Activated T-cell treated with anti-CD3 and anti-CD28 coated beads, Interleukin-2, amount 50 U/mL, for 1 hour (primary cell): ENCODE measurements at places on chromosomes 2 and 18.
A peak's percentile ranks its signal among the peaks of the same experiment; 100 is the strongest.

DNA sequence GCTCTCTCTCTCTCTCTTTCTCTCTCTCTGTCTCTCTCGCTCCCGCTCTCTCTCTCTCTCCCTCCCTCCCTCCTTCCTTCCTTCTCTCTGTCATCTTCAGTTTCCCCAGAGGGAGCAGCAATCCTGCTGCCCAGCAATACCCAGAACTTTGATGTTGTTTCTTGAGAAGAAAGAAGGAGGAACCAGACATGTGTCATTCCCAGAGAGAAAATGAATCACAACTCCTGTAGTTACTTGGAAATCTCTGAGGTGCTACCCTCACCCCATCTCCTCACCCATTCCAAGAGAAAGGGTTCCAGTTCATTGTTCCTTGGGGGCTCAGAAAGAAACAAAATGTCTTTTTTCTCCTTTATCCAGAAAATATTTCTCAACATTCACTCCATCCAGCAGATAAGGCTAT lies 449.1 kb downstream of the TNS1 start:
- DNase-seq = no peak

- no peak for DNase-seq
Measured at GRCh38 chr18:72181241-72181764, 362.8 kb downstream of the CBLN2 start.

GRCh38 chr2:43745457-43745856 lies 28.4 kb upstream of the DYNC2LI1 start:
- no peak for DNase-seq

DNA sequence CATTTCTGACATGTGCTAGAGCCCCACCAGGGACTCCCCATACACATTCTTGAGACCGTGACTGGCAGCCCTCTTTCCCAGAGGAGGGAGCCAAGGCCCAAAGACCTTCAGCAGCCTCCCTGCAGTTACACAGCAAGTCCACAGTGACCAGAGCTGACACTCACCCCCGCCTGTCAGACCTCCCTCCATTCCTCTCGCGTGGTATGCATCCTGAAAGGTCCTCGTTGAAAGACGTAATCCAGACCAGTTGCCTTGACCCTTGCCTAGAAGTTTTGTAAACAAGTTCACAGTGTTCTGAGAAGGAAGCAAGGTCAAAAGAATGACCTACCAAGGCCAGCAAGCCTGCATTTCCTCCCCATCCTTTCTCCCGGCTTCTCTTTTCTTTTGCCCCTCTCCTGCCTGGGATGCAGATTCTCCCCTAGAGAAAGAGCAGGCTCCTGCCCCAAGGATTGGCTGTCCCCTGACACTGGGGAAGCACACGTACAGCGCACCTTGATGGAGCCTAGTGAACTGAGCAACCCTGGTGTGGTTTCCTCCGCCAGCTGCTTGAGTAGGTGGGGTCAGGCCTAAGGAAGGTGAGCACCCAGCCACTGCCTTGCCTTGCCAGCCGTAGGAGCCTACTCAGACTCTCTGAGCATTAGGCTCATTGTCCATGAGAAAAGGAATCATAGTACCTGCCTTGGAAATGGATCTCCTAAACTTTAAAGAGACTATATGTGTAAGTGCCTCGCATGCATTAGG lies 18.3 kb downstream of the TRIB2 start:
- no peak for DNase-seq

GRCh38 chr2:96207774-96208142 lies 869 bp downstream of the STARD7 start:
- no peak for DNase-seq

- no peak for DNase-seq
Measured at GRCh38 chr18:10249270-10249669, 205.2 kb upstream of the APCDD1 start.

GRCh38 chr18:3389977-3390376 lies 60.0 kb upstream of the TGIF1 start:
- DNase-seq = no peak

GRCh38 chr2:38265461-38265860 lies 111.6 kb downstream of the ATL2 start:
- no peak for DNase-seq

- DNase-seq = no peak
Measured at GRCh38 chr2:215609089-215610032, 173.5 kb upstream of the FN1 start.

- DNase-seq = no peak
Measured at GRCh38 chr2:224213396-224213795, 174.3 kb upstream of the SERPINE2 start.

DNA sequence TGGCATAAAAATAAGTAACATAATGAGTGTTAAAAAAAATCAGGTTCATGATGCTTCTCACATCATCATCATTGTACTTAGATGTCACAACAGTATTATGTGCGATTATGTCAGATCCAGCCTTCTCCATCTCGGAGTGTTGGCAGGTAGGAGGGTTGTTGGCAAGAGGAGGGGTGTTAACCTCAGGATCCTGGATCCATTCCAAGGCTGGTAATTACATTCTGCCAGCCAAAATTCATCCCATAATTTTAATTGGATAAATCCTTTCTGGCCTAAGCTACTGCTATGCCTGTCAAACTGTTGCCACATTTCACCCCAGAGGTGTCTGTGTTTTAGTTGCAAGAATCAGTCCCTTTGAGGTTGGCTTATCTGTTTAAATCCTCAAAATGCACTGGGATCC lies 891 bp upstream of the FTCDNL1 start:
- DNase-seq = no peak

DNA sequence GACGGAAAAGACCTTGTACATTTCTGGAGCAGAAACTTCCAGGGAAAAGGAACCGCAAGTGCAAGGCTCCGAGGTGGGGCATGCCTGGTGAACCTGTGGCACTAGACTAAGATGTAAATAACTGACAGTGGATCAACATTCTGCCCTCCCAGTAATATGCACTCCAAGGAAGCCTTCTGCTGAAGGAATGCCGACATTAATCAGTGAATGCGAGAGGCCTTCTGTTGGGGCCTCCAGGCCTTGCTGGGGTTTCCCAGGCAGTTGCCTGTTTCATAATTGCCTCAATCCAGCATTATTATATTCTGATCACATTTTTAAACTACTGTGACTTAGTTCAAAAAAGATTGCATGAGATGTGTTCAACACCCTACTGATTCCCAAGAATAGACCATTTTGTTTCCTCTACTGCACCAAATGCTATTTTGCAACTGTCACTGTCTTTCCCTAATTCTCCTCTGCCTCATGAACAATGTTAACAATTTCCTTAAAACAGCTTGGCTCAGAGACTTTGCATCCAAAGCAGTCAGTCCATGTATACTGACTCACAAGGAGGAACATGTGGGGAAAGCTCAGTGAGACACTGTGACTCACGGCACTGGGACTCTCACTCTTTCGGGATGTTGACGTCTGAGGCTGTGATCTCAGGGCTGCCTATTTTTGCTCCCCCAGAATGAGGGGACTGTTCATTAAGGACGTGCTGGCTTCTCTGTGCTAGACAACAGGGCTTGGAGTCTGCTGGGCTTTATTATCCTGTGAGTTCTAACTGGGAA lies 10.5 kb upstream of the DSG2 start:
- no peak for DNase-seq

- no peak for DNase-seq
Measured at GRCh38 chr2:47214990-47215389, 59.9 kb upstream of the STPG4 start.

- no peak for DNase-seq
Measured at GRCh38 chr2:236848501-236848900, 237.2 kb upstream of the COPS8 start.

DNA sequence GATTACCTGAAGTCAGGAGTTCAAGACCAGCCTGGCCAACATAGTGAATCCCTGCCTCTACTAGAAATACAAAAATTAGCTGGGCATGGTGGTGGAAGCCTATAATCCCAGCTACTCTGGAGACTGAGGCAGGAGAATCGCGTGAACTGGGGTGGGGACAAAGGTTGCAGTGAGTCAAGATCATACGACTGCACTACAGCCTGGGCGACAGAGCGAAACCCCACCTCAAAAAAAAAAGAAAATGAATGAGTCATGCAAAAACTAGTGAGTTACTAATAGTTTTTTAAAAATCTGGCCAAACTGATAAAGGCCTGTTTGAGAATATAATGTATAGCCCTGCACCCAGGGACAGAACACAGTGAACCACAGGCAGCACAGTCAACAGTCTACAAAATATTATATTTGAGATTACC lies 17.5 kb downstream of the AFG3L2 start:
- DNase-seq = no peak

GRCh38 chr2:231388725-231389346 lies 6.7 kb upstream of the B3GNT7 start:
- no peak for DNase-seq

GRCh38 chr18:74818516-74819175 lies 221.0 kb downstream of the ZNF407 start:
- no peak for DNase-seq

DNA sequence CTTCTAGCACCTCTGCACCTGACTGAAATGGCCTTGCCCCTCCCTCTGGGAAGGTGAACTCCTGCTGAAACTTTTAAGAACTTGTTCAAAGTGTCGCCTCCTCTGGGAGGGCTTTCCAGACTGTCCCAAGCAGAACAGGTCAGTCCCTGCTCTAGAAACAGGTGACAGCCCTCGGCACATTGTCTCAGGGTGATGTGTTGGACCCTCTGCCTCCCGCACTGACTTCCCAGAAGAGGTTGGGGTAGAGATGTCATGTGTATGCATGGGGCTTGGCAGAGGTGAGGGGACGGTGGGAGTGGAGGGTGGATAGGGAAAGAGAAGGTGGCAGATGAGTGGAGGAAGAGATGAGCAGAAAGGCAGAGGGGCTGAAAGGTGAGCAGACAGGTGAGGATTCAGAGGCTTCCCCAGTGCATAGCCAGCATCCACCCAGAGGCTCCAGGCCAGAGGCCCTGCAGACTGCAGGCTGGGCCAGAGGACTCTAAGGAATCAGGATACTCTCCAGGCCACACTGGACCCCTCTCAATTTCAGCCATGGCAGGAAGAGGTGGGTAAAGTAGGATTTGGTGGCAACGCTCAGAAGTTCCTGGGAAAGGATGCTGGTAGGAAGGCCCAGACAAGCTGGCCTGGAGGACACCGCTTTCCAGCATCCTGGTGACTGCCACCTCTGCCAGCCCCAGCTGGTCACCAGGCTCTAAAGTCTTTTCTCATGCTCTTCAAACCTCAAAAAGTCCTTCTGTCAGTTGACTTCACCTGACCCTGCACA lies 24.8 kb upstream of the TNS1 start:
- no peak for DNase-seq

DNA sequence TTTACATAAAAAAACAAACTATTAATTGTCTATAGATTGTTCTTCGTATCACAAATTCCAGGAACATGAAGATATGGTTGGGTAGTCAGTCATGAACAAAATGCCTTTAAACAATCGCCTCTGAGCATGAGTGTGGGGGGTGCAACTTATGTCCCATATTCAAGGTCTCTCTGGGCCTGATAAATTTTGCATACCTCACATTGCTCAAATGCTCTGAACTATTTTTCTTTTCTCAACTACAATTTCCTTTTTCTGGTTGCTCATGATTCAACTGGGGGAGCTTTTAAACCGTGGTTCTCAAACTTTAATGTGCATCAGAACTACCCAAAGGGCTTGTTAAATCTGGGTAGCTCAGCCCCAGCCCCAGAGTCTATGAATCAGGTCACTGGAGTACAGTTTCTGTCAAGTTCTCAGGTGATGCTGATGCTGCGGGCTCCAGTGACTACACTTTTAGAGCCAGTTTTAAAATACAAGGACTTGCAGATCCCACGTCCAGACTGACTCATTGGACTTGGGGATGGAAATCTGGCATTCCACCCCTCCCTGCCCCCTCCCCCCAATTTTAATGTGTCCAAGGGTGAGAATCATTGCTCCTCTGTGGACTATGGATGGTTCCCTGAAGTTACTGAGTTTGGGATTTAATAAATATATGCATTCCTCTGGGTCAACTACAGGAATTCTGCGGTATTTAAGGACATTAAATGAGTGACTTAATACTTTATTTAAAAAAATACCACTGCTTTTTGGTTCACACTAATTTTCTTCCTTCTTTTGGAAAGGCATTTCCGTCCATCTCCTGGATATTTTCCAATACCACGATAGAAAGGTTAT lies 1.5 kb upstream of the GPD2 start:
- peak; percentile 23 for DNase-seq

- DNase-seq = no peak
Measured at GRCh38 chr2:105515581-105516415, 116.9 kb upstream of the FHL2 start.

- DNase-seq = no peak
Measured at GRCh38 chr18:4040391-4041092, 414.6 kb downstream of the DLGAP1 start.

DNA sequence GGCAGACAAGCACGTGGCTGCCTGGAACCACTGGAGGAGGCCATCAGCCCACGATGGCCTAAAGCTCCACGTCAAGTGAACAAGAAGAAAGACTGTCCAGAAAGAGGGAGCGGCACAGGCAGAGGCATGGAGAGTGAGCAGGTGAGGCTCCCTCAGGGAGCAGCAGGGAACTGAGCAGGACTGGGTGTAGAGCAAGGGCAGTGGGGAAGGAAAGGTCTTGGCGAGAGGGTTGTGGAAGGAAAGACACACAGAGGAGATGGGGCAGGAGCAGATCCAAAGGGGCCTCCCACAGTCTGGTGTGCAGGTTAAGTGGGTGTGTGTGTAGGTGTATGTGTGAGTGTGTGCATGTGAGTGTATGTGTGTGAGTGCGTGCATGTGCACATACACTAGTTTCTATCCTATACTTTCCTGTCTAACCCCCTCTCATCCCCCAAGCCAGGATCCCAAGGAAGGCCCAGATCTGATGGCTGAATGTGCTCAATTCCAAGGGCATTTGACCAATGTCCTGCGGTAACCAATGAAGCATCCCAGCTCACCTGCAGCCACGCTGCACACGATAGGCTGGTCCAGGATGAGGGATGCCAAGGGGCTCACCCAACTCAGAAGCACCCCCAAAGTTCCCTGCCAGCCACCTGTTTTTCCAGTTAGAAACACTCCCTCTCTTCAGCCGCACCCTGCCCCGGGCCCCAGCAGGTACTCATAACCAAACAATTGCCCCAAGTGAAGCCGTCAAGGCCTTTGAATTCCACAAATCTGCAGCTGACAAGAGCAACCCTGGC lies 262.5 kb upstream of the RAB6C start:
- DNase-seq = no peak
